SK-N-DZ (cell line): ENCODE measurements at places on chromosomes 13 and 19.
A peak's percentile ranks its signal among the peaks of the same experiment; 100 is the strongest.

DNA sequence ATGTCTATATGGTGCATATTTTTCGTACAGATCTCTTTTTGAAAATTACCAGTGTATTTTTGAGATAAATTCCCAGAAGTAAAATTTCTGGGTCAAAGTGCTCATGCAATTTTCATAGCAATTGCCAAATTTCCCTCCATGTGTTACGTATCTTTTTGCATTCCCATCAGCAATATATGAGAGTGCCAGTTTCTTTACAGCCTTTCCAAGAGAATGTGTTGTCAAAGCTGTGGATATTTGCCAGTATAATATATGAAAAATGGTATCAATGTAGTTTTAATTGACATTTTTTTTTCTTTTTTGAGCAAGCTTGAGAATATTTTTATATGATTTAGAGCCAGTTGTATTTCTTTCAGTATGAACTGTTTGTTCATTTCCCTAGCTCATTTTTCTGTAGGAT, 399.0 kb upstream of the KLF12 start:
- no peak for DNase-seq

GRCh38 chr13:67094952-67095351, 135.2 kb downstream of the PCDH9 start:
- no peak for DNase-seq

DNA sequence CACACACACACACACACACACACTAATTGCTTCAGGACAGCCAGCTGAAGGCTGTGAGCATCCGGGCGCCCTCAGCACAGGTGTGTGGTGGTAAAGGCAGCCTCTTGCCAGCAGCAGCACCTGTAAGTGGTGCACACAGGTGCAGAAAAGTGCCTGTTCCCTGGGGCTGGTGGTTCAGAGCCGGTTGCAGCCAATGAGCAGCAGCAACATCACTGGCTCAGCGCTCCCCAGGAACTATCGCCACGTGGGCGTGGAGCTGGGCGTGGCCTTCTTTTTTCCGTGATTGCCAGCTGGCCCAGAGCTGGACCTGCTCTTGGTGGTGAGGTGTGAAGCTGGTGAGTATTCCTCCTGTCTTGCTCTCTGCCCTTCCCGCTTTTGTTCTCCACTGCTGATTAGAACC, at the start of gene NLRP5:
NLRP5 (plus strand) TSS at position 289 of the 400 bp plus-strand sequence.
- no peak for DNase-seq

GRCh38 chr19:16847430-16847829, 18.2 kb downstream of the SIN3B start:
- no peak for DNase-seq

- no peak for DNase-seq
Observed at GRCh38 chr19:15418231-15418578, 583 bp downstream of the AKAP8L start.

DNA sequence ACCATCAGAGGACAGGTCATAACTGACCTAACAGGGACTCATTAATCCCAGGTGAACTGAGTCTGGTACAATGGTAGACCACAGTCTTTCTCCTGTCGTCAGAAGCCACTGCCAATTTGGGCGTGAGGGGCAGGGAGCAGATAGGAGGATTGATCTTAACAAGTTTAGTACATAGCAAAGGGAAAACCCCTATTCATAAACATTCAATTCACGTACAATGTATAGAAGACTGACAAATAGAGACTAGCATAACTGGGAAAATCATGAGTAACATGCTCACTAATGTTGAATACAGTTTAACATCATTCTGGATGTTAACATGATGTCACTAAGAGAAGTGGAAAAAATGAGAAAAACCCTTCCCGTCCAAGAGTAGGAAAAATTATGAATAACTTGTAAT, 54.1 kb downstream of the SLC7A1 start:
- DNase-seq: no peak

DNA sequence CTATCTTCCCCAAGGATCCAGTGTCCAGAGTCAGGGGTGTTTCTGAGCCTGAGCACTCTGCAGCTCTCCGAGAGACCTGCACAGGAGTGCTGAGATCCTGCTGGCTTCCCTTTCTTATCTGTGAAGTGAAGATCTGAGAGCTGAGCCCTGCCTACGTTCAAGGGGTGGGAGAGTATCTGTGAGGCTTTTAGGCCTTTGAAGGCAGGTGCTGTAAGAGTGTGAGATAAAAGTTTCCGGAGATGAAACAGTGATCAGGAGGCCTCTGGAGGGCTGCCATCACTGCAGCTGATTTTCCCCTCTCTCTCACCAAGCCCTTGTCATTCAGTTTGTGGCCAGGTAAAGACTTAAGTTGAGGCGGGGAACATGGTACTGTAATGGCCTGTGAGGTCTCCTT, 83.1 kb downstream of the AKAP11 start:
- peak; percentile 21 for DNase-seq

GRCh38 chr13:99062593-99062992, 84.7 kb upstream of the DOCK9 start:
- no peak for DNase-seq

- DNase-seq: no peak
Observed at GRCh38 chr19:4090356-4091220, 23.9 kb upstream of the ZBTB7A start.

DNA sequence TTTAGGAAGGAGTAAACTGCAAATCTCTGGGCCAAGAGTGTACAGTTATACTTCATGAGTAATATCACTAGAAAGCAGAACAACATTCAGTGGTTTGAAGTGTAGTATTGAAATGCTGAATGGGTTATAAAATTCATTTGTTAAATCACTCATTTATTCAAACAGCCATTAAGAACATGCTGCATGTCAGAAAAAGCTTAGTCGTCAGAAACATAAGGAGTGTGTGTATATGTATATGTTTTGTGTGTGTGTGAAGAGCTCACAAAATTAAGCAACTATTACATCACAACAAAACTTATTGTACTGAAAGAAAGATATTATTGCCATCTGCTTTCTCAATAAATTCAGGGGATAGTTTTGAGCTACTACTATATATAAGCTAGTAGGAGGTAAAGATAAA, 165.4 kb upstream of the PCDH9 start:
- no peak for DNase-seq

DNA sequence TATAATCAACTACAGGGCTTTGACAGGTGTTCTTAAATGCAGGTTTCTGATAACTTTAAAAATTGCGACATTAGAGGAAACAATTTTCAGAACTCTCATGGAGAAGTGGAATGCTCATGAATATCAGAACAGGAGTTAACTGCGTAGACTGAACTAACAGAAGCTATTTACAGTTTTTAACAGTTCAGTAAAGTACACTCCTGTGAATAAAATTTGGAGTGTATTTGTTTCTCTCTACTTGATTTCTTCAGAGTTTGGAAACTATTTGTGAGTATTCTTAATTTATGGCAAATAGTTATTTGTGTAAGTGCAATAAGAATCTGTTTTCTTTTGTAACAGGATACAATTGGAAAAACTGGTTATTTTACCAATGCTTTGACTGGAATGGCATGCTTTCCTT, 114.4 kb downstream of the TNFRSF19 start:
- no peak for DNase-seq

DNA sequence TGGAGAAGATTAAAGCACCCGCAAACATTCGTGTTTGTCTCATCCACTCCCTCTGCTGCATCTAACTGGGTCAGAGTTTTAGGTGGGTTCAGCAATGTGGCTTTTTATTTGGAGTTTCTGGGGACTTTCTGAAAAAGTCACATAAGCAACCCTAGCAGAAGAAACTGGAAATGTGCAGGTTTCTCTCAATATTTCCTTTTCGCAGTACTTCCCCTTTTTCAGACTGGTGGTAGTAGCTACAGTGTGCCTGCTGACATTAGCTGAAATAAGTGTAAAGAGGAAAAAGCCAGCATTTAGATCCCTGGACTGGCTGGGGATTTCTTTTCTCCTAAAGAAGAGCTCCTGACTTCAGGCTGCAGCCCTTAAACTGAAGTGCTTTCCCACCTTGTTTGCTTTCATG, 15.9 kb upstream of the OLFM4 start:
- no peak for DNase-seq

DNA sequence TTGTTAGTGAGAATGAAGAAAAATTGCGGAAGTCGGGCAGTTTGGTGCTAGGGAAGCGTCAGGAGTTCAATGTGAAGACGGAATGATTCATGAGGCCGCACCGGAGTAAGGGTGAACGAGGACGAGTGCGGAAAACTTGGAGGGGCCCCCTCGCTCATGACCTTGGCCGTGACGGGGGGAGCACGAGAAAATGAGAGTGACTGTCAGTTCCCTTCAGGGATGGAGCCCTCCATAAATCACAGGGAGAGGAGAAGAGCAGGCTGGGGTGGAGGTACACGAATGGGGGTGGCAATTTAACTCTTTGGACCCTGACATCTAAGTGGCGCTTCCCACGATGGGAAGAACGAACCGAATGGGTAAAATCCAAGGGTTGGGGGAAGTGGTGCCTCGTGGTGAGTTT, 486.4 kb downstream of the TSHZ3 start:
- DNase-seq: no peak

- DNase-seq: no peak
Observed at GRCh38 chr19:31528261-31528660, 179.0 kb upstream of the TSHZ3 start.

DNA sequence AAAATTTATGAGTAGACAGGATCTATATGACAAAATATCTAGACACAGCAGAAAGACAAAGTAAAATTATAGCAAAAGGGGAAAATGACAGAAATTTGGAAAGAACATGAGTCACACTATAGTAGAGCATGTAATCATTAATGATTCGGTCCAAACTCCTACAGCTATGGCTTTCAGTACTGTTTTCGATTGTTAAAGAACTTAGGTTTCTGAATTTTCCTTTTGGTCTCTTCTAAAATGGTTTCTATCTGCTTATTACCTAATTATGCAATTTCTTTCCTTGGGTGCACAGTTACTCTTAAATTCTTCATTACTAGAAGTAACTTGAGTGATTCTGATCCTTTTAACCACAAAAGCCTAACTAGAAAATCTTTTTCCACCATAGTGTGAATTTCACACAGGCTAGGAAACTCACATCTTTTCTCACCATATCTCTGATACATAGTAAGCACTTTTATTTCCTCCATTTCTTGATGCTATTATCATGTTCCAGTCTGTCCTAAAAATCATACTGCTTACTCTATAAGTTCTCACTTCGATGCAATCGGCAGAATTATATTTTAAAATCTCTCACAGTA, 1101.4 kb downstream of the PCDH9 start:
- no peak for DNase-seq

DNA sequence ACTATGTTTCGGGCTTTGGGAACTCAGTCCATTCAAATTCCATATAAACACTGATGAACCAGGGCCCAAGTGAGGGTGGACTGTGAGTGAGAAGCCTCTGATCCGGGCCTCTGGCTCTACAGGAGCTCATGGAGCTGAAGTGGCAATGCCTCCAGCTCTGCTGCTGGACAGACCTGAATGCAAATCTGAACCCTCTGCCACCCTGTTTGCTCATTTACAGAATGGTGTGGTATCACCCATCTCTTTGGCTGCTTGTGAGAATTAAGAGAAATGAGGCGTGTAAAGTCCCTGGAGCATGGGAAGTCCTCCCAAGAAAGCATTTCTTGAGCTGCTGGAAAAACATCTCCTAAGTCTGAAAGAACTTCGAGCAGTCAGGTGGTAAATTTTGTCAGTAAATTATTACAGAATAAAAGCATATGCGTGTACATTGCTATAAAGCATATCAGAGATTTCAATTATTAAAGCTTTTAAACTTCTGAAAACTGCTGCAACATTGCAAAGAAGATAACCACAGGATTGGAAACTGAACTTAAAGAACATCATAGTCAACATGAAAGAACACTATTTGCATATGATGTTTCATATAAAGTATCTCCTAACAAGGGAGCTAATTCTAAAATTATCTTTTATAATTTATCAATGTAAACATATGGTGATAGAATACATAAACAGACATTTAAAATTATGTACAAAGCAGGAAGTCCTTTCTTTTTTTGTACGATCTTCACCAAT, 369.0 kb downstream of the UQCRFS1 start:
- no peak for DNase-seq

DNA sequence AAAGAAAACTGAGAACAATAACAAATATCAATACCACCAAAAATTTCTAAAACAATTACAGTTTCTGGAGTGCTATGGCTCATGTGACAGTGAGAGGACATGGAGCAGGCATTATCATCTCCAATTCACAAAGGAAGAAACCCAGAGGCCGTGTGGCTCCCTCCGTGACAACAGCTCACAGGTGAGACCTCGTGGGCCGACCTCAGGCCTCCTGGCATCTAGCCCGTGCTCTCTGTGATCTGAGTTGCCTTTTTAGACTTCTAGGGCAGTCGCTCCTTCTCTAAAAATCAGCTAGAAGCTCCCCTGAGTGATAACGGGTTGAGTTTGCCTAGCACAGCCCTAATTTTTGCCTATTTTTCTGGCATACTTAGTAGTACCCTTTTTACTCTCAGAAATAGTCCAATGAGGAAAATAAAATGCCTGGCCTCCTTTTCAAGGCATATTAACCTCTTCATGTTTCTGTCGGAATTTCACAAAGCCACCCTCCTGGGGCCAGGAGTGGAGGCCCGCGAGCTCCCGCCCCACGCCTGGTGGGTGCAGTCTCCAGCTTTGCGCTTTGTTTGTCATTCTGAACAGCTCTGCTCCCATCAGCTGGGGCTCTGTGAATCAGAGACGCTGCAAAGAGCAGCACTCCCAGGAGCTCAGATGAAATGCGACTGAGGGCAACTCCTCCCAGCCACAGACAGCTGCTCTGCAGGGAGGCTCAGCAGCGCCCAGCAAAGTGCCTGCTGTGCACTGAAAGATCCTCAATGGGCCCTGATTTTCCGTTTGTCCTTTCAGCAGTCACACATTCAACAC, 292.5 kb downstream of the UQCRFS1 start:
- no peak for DNase-seq

GRCh38 chr13:43315522-43315921, 292.1 kb downstream of the DNAJC15 start:
- DNase-seq: no peak

DNA sequence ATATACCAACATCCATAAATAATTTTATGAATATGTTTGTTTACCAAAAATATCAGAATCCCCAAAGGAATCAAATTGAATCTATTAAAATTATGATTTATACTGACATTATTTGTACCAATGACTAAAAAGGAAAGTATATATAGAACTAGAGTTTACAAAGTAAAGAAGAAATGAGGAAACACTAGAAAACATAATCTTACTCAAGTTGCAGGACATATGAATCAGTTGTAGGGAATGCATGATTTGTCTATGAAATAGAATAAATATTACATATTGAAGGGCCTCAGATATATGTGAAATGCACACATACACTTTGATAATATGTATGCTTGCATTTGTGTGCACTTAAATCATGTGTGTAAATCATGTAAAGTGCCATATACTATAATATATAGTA, 1466.4 kb downstream of the EFNB2 start:
- DNase-seq: no peak

- DNase-seq: peak; percentile 29
Observed at GRCh38 chr13:32585550-32586079, 637 bp upstream of the PDS5B start.

DNA sequence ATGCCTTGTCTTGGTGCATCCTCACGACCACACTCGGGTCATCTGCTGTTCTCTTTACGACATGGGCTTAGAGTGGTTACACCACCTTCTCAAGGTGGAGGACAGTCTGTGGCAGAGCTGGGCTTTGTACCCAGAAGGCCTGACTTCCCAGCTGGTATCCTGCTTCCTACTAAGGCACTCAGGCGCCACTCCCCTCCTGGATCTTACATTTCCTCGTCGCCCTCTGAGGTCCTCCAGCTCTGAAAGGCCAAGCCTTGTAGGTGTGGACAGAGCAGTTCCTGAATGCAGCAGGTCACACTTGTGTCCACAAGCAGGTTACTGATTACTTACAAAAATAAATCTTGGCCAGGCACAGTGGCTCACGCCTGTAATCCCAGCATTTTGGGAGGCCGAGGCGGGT, 11.9 kb downstream of the SYCE2 start:
- DNase-seq: no peak
